ENCODE measurements at places on chromosomes 5 and 9.
A peak's percentile ranks its signal among the peaks of the same experiment; 100 is the strongest.

- DNase-seq: no peak
These were observed 29.4 kb upstream of the SYNPO start for GRCh38 chr5:150611026-150611425.

DNA sequence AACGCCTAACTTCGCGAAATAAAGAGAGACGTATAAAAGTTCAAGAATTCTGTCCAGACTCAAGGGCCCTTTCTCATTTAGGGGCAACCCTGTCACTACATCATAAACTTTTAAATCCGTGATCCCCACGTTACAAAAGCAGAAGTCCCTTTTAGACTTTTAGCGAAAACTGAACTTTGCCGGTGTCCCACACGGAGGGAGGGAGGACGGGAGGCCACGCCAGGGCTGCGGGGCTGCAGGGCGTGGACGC, 515 bp upstream of the F2R start:
- no peak for DNase-seq

- DNase-seq: no peak
These were observed 114.8 kb upstream of the ALDH1B1 start for GRCh38 chr9:38277601-38278200.

GRCh38 chr5:21225223-21226064, 1237.4 kb upstream of the CDH18 start:
- DNase-seq: no peak

- no peak for DNase-seq
These were observed 75.7 kb upstream of the ACOT12 start for GRCh38 chr5:81469676-81470075.

- DNase-seq: no peak
These were observed 113.0 kb downstream of the UGCG start for GRCh38 chr9:112009656-112010055.

GRCh38 chr9:126915281-126915816, 767 bp downstream of the RALGPS1 start:
- DNase-seq: peak; percentile 59

DNA sequence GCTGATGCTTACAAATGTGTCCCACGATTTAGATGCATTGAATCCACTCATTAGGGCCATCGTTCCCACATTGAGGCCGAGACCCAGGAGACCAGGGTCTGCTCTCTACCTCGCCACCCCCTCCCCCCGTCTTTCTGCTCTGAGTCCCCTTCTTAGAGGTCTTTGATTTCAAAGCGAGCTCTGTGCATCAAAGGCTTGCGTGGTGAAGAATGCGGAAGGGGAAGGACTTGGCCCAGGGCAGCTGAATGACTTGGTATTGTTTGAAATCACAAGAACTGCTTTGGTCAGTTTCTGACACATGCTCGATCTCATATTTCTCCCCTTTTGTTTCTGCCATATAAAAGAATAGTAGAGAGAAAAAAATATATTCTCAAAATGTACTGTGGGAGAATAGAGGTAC, 78.3 kb upstream of the IRX1 start:
- no peak for DNase-seq

DNA sequence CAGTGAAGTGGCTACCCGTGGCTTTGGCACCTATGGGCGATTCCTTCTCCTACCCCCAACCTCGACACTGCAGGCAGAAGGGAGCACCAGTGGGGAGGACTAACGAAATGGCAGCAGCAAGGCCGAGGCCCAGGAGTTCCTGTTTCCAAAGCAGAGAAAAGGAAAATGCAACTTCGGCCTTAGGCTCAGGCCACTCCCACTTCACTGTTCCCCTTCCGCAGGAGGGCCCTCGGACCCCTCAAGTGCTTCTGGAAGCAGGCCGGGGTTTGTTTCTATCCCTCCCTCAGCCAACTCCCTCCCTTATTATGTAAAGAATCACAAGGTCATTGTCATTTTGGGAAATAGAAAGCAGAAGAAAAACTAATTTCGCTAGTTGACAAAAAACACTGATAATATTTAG, 36.4 kb upstream of the NKX2-5 start:
- DNase-seq: no peak

GRCh38 chr5:93741136-93741811, at the start of gene POU5F2:
TSS of gene POU5F2 (minus strand) at chr5:93741600. CDS start at chr5:93741563, 37 bp downstream.
- DNase-seq: no peak

GRCh38 chr9:108434502-108434901, 421.3 kb downstream of the ACTL7B start:
- DNase-seq: no peak

DNA sequence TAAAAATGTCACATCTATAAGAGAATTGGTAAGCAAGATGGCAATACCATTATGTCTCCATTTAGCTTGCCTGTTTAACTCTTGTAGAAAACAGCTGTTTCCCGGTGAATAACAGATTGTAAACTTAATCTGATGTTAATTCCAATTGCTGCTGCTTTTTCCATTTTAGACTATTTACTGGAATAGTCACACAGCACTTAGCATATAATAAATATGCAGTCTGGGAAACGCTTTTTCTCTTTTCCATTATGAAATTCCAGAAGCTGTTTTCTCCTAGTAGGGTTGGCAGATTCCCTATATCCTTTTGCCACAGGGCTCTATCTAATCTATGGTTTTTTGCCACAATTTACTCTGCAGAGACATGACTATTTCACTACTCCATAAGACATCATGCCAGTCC, 148.0 kb downstream of the CEMIP2 start:
- DNase-seq: no peak

DNA sequence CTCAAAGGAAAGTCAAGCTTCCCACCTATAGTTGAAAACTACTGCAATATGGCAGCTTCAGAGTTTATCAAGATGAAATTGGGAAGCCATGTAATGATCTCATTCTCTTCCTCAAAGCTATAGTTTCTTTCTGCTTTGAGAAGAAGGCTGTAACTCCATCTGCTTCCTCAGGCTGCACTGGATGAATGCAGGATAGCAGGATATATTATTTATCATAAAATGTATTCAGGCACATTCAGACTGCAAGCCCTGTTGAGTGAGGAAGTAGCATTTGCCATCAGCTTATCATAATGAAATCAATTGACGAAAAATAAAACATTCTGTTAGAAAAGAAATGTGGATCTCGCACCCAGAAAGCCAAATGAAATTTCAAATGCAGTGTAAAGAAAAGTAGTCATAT, 560 bp downstream of the ATP10B start:
- DNase-seq: no peak

GRCh38 chr5:126896170-126896702, 119.3 kb downstream of the LMNB1 start:
- DNase-seq: no peak

DNA sequence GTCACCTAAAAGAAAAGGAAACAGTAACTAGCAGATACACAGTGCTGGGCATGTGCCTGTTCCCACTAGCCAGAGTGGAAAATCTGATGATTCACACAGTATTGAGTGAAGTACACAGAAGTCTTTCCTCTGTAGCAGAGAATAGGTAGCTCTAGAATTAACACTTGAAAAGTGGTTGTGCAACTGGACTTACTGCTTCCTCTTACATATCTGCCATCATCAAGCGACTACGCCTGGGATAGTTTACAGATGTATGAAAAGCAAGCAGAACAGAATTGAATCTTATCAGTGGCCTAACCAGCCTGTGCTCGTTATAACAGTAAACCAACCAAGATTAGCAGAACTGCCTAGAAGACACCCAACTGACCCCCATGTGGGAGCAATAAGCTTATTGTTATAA, 130.6 kb downstream of the DTWD2 start:
- no peak for DNase-seq

- peak; percentile 37 for DNase-seq
These were observed 1.6 kb downstream of the FSTL4 start for GRCh38 chr5:133610489-133611356.

- DNase-seq: no peak
These were observed 118.1 kb downstream of the PRDM6 start for GRCh38 chr5:123207081-123207537.

- no peak for DNase-seq
These were observed 103.1 kb upstream of the DMRT1 start for GRCh38 chr9:738209-738915.

DNA sequence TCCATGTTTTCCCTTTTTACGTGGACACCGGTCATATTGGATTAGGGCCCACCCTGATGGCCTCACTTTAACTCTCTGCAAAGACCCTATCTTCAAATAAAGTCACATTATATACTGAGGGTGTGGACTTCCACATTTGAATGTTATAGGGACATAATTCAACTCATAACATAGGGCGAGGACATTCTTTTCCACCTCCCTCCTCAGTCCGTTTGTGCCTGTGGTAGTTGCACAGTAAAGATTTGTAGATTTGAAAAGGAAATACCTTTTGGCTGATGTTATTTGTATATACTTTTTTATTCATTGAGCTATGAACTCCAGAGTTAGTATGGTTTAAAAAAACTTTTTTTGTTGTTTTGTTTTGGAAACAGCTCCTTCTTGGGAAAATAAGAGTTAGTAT, 51.0 kb upstream of the DHFR start:
- no peak for DNase-seq

DNA sequence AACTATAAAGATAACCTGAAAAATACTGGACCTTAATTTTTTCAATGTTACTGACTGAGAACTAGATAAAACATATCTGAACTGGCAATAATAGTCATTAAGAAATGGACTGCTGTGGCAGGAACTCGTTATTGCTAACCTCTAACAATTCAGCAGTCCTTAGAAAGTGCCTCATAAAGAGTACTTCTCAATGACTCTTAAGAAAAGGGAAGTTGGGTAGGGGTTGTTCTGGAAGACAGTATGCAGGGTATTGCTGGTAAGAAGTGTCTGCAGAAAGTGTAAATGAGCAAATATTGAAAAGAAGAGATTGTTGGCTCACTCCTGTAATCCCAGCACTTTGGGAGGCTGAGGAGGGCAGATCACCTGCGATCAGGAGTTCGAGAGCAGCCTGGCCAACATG, 27.9 kb downstream of the FOXD1 start:
- no peak for DNase-seq

GRCh38 chr5:86679529-86679928, 61.8 kb downstream of the COX7C start:
- no peak for DNase-seq

DNA sequence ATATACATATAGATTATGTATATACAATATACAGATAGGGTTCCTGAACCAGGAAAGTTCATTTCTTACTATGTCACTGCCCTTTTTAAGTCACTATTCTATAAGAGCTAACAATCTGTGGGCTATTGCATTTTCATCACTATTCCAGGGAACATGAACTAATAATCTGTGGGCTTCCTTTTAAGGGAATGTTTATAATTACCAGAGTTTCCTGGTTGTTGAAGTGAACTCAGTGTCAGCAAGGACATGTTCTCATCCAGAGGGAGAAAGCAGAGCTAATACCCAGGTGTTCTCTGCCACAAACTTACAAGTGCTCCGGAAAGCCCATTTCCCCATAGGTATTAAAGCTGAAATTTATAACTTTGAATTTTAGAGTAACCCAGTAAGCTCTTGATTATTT, 69.6 kb downstream of the CWC27 start:
- no peak for DNase-seq

DNA sequence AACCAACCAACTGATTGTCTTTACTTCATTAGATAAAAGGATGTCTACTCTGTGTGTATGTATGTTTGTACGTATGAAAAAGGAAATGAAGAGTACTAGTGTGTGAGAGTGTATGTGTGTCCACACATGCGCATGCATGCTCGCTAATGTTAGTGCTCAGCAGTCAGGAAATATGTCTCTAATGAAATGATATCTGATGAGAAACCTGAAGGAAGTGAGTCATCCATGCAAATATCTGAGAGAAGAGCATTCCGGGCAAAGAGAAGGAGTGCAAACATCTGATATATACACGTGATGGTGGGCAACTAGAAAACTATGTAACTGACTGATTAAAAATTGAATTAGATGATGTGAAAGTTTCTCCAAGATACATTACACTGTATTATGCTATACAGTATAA, 29.6 kb upstream of the UGCG start:
- DNase-seq: no peak

DNA sequence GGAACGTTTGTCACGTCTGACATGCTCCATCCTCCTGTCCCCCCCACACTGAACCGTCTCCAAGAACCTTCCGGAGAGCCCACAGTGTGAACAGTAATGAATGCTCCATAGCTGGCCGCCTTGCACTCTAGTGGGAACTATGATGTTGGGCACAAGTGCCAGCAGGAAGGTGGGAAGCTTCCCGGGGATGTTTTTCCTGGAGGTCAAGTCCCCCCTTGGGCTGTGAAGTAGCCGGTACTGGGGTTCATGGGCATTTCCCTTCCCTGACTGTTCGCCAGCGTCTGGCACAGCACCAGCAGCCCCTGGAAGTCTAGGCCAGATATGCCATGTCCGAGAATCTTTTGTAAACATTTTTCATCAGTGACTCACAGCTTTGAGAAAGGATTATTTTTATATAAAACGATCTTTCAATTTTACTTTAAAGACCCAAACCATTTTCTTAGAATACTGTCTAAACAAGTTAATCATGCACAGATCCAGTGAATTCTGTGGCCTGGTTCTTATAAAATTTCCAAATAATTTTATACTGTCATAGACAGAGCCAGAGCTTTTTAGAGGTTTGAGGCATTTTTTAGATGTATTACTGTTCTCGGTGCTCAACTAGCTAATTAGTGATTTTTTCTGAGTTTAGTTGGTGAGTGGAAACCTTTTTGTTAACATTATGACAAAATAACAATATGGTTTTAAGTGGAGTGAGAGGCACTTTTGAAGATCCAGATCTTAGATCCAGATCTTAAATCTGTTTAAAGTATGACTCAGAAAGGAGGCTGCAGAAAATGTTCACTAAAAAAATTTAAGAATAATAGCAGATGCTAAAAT, 11.6 kb downstream of the ABL1 start:
- no peak for DNase-seq

DNA sequence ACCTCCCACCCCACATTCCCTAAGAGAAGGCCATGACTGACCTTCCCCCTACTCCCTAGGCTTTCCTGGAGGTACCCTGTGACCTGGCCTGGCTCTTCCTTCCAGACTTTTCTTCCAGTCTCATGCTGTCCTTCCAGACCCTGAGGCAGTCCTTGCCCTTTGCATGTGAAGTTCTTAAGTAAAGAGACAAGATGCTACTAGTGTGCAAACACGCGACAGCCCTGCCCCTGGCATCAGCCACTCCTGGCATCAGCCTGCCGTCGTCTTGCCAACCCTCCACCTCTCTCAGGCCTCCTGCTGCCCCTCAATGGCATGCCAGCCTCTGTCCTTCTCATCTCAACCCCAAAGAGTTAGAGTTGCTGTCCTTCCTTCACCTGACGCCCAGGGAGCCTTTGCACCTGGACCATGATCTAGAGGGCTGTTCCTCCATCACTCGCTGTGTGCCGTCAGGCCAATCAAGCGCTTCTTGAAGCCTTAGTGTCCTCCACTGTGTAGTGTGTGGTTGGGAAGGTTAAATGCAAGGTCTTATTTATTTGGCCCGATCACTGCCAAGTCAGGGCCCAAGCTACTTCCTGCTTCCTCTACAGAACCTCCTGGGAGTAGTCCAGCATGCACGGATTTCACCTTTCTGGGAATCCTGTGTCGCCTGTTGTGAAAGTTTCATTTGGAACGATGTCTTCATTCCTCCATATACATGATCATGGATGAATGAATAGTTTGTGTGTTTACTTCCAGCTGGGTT, 61.9 kb downstream of the WWC1 start:
- DNase-seq: no peak

GRCh38 chr9:101572316-101572715, 22.5 kb downstream of the PPP3R2 start:
- DNase-seq: no peak

Measured in mesothelial cell of epicardium (in vitro differentiated cells).